ENCODE measurements at places on chromosomes 13 and 19.

GRCh38 chr13:114115191-114115671, 17.2 kb downstream of the RASA3 start:
- DNase-seq: no peak

- DNase-seq: no peak
Observed at GRCh38 chr19:1084024-1084868, 10.9 kb downstream of the POLR2E start.

DNA sequence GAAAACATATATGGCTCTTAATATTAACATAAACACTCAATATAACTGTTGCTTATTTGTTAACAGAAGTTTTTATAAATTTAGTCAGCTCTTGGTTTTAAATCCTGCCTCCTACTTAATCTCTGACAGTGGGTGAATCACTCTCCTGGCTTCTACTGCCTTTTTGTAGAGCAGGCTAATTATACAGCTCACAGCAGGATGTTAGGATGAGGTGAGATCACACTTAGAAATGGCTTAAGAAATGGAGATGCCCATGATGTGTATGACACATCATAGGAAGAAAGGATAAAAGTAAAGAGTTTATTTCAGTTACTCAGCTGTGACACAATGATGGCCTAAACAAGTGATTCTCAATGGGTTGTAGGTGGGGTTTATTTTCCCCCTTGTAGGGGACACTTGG, 345.6 kb downstream of the SPRY2 start:
- peak; percentile 38 for DNase-seq

DNA sequence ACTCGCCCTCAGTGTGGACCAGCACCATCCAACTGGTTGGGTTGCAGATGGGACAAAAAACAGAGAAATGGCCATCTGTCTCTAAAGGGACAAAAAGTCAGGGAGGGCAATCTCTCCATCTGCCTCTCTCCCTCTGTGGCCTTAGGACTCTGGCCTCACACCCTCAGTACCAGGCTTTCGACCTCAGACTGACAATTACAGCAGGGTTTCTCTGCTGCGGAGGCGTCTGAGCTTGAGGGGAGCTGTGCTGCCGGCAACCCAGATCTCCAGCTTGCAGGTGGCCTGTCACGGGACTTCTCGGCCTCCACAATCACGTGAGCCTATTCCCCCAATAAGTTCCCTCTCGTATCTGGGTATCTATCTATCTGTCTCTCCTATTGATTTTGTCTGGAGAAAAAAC, 27.7 kb downstream of the MLLT1 start:
- no peak for DNase-seq

DNA sequence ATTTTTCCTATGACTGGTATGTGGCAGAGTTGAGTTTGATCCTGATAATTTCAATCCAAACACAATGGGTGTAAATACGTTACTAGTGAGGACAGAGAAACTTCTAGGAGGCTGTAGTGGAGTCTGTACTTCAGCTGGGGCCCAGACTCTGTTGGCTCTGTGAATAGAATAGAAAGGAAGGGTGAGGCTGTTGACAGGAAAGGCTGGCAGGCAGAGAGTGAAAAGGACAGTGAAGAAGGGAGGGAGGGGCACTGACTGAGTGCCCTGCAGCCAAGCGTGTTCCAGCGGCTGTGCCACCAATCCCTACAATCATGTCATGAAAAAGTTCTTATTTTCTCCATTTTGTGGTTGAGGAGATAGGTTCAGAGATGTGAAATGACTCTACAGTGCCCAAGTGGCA, 80.5 kb downstream of the MBNL2 start:
- no peak for DNase-seq

- peak; percentile 95 for DNase-seq
Observed at GRCh38 chr19:57803594-57804325, 11.0 kb downstream of the ZNF552 start.

DNA sequence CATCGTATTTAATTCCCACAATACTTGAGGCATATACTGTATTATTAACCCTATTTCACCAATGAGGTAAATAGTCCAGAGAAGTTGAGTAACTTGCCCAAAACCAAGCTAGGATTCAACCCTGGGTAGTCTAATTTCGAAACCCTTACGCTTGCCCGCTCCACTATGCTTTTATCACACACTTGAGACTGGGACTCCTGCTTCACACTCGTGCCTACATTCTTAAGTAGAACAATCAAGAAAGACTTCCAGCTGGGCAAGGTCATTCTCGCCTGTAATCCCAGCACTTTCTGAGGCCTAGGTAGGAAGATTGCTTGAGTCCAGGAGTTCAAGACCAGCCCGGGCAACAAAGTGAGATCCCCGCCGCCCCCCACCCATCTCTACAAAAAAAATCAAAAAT, 3.6 kb downstream of the ZNF541 start:
- no peak for DNase-seq

DNA sequence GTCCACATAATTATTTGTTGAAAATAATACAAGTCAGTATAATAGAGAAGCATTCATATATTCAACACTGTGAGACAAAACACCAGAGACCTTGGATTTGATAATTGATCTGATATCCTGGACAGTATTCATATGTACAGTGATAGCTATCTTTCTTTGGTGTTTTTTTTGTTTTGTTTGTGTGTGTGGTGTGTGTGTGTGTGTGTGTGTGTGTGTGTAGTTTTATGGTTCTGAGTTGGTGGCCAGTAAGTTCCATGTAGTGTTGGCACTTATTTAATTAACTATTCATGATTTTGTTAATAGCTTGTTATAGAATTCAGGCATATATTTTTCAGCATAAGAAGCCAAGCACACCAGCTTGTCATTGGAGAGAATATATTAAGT, 1.6 kb upstream of the ANGPTL6 start:
- no peak for DNase-seq

DNA sequence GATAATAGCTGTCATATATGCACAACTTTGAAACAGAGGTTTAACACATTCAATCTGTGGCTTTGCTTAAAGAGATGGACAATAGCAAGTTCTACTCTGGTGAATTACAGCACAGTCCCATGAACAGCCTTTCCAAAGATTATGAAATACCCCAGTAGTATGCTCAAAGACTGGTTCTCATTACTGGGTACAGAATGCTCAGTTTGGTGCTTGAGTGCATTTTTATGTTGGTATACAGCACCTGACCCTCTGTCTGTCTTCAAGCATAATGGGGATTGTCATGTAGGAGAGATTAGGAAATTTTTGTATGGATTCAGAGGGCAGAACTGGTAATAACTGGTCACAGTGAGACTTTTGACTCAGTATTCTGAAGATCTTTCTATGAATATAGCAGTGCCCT, 7.6 kb downstream of the LMO7 start:
- DNase-seq: no peak

DNA sequence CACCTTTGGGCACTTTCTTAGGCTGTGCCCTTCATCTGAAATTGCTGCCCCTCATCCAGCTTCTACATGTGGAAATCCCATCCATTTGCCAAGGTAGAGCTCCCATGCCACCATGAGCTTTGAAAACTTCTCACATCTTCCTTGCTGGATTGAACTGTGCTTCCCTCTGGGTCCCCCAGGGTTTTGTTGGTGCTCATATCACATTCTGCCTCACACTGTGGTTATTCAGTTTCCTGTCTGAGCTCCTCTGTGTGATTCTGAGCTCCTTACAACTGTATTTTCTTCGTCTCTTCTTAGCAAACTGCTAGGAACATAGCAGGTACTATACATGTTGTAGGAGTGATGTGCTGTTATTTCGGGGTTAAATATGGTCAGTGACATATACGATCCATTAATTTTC, 74.9 kb upstream of the KL start:
- DNase-seq: no peak

GRCh38 chr19:34261334-34262109, 7.2 kb downstream of the GARRE1 start:
- no peak for DNase-seq

DNA sequence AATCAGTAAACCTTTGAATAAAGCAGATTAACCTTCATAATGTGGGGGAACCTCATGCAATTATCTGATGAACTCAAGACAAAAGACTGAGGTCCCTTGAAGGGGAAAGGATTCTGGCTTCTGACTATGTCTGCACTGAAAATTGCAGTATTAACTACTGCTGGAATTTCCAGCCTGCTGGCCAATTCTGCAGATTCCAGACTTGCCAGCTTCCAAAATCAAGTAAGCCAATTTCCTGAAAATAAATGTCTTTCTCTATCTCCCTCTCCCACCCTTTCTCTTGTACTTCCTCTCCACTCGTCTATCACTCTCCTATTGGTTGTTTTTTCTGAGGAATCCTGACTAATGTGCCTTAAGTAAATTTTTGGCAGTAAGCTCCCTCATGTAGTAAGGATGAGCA, 1479.9 kb upstream of the PRR20A start:
- no peak for DNase-seq

- no peak for DNase-seq
Observed at GRCh38 chr13:109724603-109725002, 61.8 kb downstream of the IRS2 start.

DNA sequence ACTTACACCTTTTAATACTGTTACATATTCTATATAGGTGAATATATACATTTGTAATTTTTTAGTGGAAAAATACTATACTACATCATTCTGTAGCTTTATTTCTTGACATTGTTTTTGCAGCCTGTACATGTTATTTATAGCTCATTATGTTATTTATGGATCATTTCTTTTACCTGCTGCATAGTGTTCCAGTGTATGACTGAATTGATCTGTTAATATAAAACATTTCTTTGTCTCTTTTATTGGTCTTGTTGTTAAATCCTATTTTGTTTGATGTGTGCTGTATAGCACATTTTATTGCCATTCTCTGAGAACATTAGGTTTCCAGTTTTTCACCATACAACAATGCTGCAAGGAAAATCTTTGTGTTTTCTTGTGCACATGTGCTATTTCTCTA, 2.4 kb downstream of the SETDB2 start:
- no peak for DNase-seq

DNA sequence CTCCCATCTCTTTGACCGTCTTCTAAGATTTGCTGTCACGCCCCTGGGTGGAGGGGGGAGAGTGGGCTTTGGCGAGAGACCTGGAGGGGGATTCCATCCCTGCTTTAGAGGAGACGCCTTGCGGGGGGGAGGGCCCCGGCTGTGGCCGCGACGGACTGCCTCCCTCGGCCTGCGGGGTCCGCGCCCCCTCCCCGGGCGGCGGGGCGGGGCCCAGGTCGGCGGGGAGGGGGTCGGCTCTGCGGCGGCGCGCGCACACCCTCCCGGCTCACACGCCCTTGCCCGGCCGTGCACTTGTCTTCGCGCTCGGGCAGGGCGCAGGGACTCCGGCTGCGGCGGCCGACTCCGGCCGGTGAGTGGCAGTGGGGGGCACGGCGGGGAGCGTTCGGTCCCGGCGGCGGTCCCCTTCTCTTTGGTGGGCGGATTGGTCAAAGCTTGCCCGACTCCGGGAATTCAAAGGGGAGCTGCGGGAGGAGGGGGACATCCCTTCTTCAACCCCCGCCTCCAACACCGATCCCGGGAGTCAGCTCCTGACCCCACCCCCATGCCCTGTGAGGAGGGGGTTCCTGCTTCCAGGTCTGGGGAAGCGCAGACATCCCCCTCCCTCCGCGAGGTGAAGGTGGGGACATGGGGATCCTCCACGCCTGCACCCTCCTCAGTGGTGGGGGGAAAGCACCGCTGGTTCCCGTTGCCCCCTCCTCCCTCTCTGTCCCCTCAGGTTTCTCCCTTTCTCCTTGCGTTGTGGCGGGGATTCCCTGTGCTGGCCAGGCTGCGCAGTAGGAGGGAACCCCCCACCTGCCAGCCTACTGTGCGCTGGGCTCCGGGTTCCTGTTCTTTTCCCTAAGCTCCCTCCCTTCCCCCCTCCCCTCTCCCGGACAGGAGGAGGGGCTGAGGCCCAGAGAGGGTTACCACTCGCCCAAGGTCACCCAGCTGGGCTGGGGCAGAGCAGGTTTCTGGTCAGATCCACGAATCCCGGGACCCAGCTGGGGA, 14.6 kb upstream of the KCNN1 start:
- no peak for DNase-seq

- no peak for DNase-seq
Observed at GRCh38 chr19:38139122-38139521, 84.9 kb downstream of the DPF1 start.

GRCh38 chr13:107020393-107020792, 452.5 kb upstream of the ARGLU1 start:
- DNase-seq: no peak

- no peak for DNase-seq
Observed at GRCh38 chr13:45373162-45373547, 32.2 kb upstream of the TPT1 start.

GRCh38 chr13:31409678-31410356, 210.0 kb downstream of the B3GLCT start:
- DNase-seq: no peak

DNA sequence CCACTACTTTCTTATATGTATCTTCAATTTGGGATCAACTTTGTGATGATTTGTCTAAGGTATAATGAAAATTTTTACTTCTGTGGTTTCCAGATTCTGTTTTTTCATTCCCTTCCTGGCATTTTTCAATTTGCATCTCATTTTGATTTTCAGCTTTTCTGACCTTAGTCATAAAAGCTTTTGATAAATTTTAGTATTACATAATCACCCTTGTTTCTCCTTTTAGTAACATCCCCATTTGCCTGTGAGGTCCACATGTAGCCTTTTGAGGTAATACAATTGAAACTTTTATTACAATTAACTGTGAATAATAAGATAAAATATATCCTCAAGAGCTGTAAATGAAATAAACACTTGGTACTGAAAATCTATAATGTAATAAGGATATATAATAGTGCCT, 31.2 kb downstream of the LACC1 start:
- DNase-seq: no peak

DNA sequence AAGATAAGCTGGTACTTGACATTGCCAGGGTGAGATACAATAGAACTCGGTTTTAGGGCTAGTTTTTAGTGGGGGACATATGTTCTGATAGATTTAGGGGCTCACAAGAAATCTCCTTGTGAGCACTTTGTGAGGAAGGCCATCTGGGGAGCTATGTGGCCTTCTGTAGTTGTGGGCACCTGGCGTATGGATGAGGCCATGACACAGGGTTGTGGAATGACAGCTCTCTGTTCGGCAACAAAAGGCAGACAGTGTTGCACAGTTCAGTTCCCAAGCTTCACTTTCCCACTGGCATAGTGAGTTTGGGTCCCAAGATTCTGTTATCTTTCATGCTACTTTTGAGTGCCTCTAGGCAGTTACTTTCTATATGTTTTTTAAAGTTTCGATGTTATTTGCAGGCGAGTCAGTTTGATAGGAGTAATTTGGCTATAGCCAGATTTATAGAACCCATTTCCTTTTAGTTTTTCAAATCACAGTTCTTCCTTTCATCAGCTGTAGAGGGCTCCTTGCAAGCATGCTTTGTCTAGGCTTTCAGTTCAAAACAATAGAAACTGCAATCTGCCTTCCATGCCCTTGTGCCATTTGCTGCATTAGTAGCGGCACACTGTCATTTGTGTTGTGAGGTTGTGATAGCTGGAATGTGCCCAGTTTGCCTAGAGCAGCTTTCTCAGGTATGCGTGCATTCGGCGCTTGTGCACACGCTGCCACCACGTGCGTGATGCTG, 70.6 kb upstream of the TEX29 start:
- DNase-seq: no peak

- DNase-seq: no peak
Observed at GRCh38 chr19:49064768-49065611, at the start of gene NTF4. NTF4 (minus strand) TSS chr19:49064818; CDS start chr19:49061997, 2,821 bp downstream.

All from fibroblast of skin of left biceps (primary cell).